ENCODE measurements at places on chromosomes 7 and 10. TPM values are rescaled to one million over a fixed set of nuclear protein-coding genes. Genes with fewer than 3 reads are reported as not detected.
A peak's percentile ranks its signal among the peaks of the same experiment; 100 is the strongest.

CCL24 gene
- polyA plus RNA-seq: not detected

GRCh38 chr7:13990319-13990983 lies 985 bp upstream of the ETV1 start:
- no peaks in the 10 kb centered on the region for H3K36me3 ChIP-seq
- DNase-seq: peak; percentile 43
- H3K27ac ChIP-seq: peak overlapping the region; percentile 92
- H3K4me3 ChIP-seq: peak overlapping the region; percentile 74
- H3K27me3 ChIP-seq: no peaks in the 10 kb centered on the region

AKR1C3 gene
- 292 TPM for polyA plus RNA-seq

DNA sequence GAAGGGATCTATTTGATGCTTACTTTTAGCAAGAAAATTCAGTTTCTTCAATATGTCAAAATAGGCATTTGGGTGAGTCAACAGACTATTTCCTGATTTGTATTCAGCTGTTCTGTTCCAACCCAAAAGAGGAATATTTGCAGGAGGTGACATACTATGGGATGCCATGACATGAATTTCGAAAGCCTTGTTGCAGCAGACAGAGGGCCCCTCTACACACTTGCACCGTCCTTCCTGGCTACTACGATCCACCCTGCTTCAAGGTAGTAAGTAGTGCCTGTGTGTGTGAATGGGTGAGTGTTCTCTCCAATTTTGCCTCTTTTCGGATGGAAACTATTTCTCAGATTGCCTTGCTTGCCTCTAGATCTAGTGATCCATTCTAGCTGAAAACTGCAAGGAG lies 413.0 kb upstream of the ADARB2 start:
- H3K36me3 ChIP-seq: no peaks in the 10 kb centered on the region
- H3K27ac ChIP-seq: no peak overlapping the region
- no peaks in the 10 kb centered on the region for H3K4me1 ChIP-seq

TMEM178B gene
- polyA plus RNA-seq: 0.02 TPM

GRCh38 chr7:95537468-95537867 lies 51.7 kb downstream of the ASB4 start:
- no peak overlapping the region for H3K4me3 ChIP-seq
- no peaks in the 10 kb centered on the region for H3K27me3 ChIP-seq
- H3K27ac ChIP-seq: no peak overlapping the region
- no peaks in the 10 kb centered on the region for H3K36me3 ChIP-seq
- no peak for DNase-seq

DNA sequence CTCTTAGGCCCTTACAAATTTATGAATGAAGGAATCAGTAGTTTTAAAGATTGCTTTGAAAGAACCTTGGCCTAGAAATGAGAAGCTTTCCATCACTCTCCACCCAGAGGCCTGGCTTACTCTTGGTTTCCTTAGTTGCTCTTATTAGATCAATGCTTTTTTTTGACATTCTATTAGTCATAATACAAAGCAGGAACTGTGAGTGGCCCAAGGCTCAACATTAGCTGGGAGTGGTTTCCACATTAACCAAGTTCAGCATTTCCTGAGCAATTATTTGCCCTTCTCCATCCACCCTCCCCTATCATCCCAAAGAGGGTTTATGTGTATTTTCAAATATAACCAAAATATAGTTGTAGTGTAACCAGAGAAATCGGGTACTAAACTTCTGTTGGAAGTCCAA lies 103.4 kb upstream of the FAM204A start:
- no peaks in the 10 kb centered on the region for H3K4me1 ChIP-seq
- no peak overlapping the region for H3K27ac ChIP-seq
- no peak for DNase-seq
- H3K4me3 ChIP-seq: no peak overlapping the region
- no peaks in the 10 kb centered on the region for H3K27me3 ChIP-seq
- no peaks in the 10 kb centered on the region for H3K36me3 ChIP-seq

DNA sequence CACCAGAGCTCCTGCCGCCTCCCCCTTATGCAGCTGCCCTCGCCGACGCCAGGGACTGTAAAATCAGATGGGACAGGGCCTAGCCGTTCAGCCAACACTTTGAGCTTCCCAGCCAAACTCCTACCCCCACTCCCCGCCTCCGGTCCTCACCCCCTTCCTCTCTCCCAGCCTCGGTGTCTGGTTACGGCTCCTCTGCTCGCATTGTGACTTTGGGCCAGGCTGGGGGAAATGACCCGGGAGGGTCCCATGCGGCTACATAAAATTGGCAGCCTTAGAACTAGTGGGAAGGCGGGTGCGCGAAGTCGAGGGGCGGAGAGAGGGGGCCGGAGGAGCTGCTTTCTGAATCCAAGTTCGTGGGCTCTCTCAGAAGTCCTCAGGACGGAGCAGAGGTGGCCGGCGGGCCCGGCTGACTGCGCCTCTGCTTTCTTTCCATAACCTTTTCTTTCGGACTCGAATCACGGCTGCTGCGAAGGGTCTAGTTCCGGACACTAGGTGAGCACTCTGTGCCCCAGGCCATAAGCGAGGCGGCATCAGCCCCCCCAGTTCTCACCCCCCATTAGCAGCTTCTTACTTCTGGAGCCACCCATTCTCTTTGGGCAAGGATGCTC lies at the start of gene KAZALD1:
TSS of gene KAZALD1 (plus strand) at position 366 of the 608 bp plus-strand sequence. CDS start 604 bp downstream, outside the sequence.
- peaks cover 20% of the 10 kb centered on the region for H3K4me1 ChIP-seq
- peak within 1 kb of the TSS; percentile 86 for H3K4me3 ChIP-seq
- H3K27ac ChIP-seq: peak within 1 kb of the TSS; percentile 98
- peaks cover 2% of the 10 kb centered on the region for H3K27me3 ChIP-seq
- H3K36me3 ChIP-seq: no peaks in the 10 kb centered on the region

GUSB gene
- polyA plus RNA-seq: 60.4 TPM

DNA sequence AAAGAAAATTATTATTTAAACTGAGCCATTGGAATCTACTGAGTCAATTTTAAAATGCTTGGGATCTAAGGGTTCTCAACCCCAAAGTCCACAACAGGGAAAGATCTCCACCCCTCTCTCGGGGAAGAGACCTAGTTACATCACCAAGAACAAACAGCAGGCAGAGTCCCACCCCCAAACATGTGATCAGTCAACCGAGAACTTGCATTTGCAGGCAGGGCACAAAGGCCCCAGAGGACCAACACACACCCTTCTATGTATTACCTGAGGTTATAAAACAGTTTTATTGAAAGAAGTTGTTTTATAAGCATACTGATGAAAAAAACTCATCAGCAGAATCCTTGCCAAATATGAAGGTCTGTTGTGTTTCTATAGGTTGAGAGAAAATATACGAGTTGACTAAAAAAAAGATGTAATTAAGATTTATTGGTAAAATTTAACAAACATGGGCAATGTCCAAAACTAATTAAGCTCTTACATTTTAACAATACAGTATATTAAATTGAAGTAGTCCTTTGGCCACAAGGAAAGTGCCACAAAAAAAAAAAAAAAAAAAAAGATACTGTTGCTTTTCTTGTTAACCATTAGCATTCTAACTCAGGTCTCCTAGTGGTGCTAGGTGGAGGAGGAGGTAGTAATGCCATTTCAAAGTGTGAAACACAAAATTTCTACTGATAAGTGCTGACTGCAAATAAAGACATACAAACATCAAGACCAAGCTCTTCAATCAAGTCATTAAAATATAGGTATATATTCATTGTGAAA lies 975 bp upstream of the USP54 start:
- H3K27ac ChIP-seq: no peak overlapping the region
- no peaks in the 10 kb centered on the region for H3K27me3 ChIP-seq

DNA sequence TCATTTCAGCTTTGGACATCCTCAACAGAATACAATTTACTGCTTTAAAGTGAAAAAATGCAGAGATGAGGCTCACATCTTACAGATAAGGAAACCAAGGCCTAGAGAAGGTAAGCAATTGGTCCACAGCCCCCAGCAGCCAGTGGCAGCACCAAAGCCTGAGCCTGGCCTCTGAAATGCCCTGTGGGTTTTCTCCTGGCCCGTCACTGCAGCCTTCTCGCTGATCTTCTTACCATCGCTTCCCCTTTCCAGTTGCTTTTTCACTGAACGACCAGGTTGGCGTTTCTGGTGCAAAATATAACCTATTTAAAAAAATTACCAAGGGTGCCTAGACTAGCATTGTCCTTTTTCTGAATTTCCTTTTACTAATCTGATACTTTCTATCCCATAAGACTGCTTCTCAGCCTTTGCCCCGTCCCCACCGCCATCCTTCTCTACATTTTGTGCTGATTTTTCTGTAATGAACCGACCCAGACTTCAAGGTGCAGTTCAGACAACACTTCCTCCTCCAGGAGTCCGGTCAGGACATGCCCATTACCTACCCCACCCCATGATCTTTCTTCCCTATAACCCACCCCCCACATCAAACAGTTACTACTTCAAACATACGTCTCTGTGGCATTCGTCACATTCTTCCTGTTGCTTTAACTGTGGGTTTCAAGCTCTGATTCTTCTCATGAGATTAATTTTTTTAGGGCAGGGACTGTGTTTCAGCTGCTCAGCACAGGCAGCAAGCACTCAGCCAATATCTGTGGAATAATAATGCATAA lies 289.4 kb downstream of the DNAJB6 start:
- no peak overlapping the region for H3K27ac ChIP-seq
- H3K36me3 ChIP-seq: no peaks in the 10 kb centered on the region
- peaks cover 12% of the 10 kb centered on the region for H3K27me3 ChIP-seq
- H3K4me3 ChIP-seq: no peak overlapping the region

DNA sequence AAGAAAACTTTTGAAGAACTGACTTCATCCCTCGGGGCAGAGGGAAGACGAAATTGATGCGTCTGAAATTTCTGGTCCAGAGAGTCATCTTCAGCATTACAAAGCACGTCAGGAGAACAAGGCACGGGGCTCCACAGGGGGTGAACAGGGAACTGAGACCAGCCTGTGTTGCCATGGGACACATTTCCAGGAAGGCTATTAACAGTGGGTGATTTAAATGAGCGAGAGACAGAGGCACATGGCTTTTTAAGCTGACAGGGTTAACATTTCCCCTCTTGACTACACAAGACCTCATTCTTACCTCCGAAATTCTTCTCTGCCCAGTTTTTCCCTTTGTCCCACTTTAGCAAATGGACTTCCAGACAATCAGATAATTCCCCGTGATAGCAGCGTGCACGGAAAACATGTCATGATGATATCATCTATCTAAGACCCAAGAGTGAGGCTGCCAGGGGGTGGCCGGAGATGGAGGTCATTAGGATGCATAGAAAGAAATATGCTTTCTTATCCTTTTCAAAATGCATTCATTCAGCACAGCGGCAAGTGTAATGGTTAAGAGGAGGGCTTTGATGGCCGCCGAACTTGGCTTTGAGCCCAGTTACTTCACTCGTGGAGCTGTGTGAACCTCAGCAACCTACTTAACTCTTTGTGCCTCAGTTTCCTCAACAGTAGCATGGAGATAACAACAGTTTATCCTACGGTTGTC lies 248.0 kb downstream of the PRPF18 start:
- H3K27ac ChIP-seq: peak overlapping the region; percentile 4
- H3K4me1 ChIP-seq: no peaks in the 10 kb centered on the region
- DNase-seq: no peak
- no peak overlapping the region for H3K4me3 ChIP-seq
- no peaks in the 10 kb centered on the region for H3K27me3 ChIP-seq

JMJD1C gene
- 11.0 TPM for polyA plus RNA-seq

DNA sequence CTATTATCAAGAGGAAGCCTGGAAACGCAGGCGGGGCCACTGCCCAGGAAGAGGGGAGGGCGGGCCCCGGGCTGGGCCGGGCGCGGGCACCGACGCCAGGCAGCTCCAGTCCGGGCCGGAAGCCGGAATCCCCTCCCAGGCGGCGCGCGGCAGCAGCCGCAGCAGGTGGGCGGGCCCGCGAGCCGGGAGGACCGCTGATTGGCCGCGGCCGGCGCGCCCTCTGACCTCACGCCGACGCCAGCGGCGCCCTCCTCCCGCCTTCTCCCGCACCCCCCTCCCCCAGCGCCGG lies 438 bp downstream of the BCL7B start:
- H3K27me3 ChIP-seq: no peaks in the 10 kb centered on the region
- H3K27ac ChIP-seq: peak overlapping the region; percentile 98
- no peaks in the 10 kb centered on the region for H3K4me1 ChIP-seq
- peak; percentile 91 for DNase-seq
- peak overlapping the region; percentile 76 for H3K4me3 ChIP-seq

C10orf67 gene
- polyA plus RNA-seq: not detected

GRCh38 chr10:91006752-91007346 lies 86.0 kb upstream of the ANKRD1 start:
- no peak overlapping the region for H3K4me3 ChIP-seq
- no peak overlapping the region for H3K27ac ChIP-seq
- H3K4me1 ChIP-seq: no peaks in the 10 kb centered on the region
- H3K36me3 ChIP-seq: no peaks in the 10 kb centered on the region
- no peaks in the 10 kb centered on the region for H3K27me3 ChIP-seq

GRCh38 chr10:49486009-49486408 lies 52.9 kb downstream of the ERCC6 start:
- no peaks in the 10 kb centered on the region for H3K4me1 ChIP-seq
- no peak overlapping the region for H3K27ac ChIP-seq
- no peak for DNase-seq
- peaks cover 4% of the 10 kb centered on the region for H3K36me3 ChIP-seq
- H3K27me3 ChIP-seq: no peaks in the 10 kb centered on the region

DNA sequence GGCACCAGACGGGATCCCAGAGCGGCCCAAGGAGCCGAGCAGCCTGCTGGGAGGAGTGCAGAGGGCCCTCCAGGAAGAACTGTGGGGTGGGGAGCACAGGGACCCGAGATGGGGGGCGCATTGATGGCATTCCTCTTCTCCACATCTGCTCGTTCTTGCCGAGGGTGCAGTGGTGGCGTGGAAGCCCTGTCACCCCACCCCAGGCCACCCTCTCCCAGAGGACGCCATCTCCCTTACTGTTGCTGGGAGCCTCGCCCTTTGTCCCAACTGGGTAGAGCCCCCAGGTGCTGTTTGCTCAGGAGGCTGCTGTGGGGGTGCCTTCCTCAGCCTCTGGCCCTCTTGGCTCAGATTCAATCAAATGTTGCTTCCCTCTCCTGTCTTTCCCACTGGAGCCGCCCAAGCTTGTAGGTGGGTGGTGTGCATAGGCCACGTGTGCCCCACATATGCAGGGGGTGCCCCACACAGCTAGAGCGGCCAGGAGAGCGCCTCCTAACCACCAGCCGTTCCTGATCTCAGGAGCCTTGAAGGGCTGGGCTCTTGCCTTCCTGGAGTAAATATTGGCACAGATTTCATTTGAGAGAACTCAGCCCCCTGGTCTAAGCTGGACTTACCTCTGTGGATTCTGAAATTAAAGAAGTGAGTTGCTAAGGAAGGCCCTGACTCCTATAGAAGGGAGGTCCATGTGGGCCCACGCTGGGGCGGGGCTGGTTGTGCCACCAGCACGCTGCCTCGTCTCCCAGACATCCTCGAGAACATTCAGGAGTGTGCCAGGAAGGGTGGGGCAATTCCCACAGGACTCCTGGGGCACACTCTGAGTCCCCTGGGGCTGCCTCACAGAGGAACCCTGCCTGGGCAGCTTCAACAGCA lies 39.2 kb downstream of the ZNF467 start:
- H3K27ac ChIP-seq: no peak overlapping the region
- no peaks in the 10 kb centered on the region for H3K27me3 ChIP-seq
- no peaks in the 10 kb centered on the region for H3K4me1 ChIP-seq
- no peak overlapping the region for H3K4me3 ChIP-seq
- no peak for DNase-seq

GRCh38 chr7:158957510-158957906 lies 101.2 kb downstream of the DYNC2I1 start:
- H3K36me3 ChIP-seq: no peaks in the 10 kb centered on the region
- H3K27ac ChIP-seq: no peak overlapping the region
- H3K4me3 ChIP-seq: no peak overlapping the region
- peaks cover 2% of the 10 kb centered on the region for H3K4me1 ChIP-seq
- H3K27me3 ChIP-seq: no peaks in the 10 kb centered on the region
